Ovary (tissue), 10 donors: ENCODE measurements at places on chromosomes 4 and X. TPM values are rescaled to one million over a fixed set of nuclear protein-coding genes. Genes with fewer than 3 reads are reported as not detected.

DNA sequence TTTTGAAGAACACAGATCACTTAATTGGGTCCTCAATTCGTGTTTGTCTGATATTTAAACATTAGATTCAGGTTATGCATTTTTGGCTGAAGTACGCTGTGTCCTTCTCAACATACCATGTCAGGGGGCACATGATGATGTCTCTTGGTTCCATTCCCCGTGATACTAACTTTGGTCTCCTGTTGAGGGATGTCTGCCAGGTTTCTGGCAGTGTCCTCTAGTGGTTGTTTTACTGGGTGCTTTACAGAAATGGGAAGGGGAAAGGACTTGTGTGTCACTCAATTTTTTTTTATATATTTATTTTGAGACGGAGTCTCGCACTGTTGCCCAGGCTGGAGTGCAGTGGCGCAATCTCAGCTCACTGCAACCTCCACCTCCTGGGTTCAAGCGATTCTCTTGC lies 58.2 kb downstream of the WWC2 start:
- DNase-seq: no peak

DNA sequence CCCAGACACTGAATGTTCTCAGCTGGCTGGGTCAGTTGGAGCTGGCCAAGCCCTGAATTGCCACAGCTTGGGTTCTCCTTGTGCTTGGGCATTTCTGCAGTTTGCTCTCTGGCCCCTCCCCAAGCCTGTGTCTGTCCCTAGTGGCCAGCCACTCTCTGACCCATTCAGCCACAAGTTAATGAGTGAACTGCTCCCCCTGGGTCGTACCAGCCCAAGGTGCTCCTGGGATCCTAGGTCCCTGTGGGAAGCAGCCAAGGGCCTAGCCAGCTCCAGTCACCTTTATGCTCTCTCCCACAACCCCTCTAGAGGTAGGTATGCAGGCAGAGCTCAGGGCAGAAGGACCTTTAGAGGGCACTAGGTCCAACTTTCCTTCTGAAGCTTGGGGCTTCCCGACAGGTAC lies 51.5 kb downstream of the STARD8 start:
- DNase-seq: no peak

DNA sequence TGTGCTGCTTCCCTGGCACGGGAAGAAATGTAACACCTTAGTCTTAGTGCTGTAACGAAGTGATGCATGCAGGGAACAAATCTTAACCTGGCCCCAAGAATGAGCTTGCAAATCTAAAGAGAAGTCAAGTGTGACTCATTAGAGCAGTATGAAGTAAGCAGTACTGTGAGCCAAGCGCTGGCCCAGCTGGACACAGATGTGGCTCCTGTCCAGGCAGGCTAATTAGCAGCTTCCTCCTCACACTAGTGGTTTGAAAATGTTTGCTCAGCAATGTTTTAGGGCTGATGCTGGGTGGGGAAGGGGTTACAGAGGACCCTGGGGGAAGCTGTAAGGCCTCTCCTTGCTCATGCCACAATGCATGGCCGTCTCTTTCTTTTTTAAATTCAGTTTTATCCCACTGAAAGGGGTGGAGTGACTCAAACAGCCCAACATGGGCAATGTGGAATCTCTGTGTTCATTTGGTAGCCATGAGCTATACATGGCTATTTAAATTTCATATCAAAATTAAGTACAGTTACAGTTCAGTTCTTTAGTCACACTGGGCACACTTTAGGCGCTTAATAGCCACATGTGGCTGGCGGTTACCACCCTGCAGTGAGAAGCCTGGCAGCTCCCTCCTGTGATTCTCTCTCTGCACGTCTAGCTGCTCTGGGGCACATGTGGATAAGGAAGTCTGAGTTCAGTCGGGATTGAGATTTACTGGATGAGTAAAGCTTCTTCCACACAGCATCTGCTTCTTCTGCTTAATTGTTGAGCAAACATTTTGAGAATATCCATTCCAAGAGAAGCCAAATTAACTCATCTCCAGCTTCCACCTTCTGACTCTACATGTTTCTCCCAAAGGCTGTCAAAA lies 48.8 kb downstream of the MAP7D2 start:
- DNase-seq: peak; percentile 79

GRCh38 chrX:30949554-30949953 lies 60.5 kb upstream of the TAB3 start:
- no peak for DNase-seq

The ADAM29 gene
- polyA plus RNA-seq: not detected

The SLC10A4 gene
- 0.20 TPM for polyA plus RNA-seq

The USP26 gene
- not detected for polyA plus RNA-seq
